ENCODE measurements at places on chromosomes 11 and 22.
A peak's percentile ranks its signal among the peaks of the same experiment; 100 is the strongest.

GRCh38 chr11:1832211-1832919, 2.4 kb upstream of the SYT8 start:
- peak; percentile 65 for DNase-seq
- no peak overlapping the region for H3K4me3 ChIP-seq
- no peaks in the 10 kb centered on the region for H3K4me1 ChIP-seq
- no peaks in the 10 kb centered on the region for H3K36me3 ChIP-seq
- H3K27me3 ChIP-seq: peaks cover 5% of the 10 kb centered on the region

DNA sequence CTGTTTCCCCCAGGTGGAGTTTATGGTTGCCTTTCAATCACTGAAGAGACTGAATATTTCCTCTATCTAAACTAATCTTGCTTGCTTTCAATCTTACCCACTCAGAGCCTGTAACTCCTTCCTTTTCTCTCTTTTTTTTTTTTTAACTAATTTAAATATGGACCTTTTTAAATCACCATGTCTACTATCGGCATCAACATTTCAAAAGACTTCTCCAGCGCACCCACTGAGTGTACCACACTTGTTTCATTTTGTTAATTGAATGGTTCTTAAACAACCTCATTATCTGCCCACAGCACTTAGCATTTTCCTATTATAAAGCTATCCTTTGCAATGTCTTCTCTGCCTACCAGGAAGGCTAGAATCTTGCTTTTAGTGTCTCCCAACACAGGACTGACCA, 1212.5 kb downstream of the LRRC4C start:
- H3K36me3 ChIP-seq: no peaks in the 10 kb centered on the region
- H3K4me3 ChIP-seq: no peak overlapping the region
- H3K4me1 ChIP-seq: no peaks in the 10 kb centered on the region

DNA sequence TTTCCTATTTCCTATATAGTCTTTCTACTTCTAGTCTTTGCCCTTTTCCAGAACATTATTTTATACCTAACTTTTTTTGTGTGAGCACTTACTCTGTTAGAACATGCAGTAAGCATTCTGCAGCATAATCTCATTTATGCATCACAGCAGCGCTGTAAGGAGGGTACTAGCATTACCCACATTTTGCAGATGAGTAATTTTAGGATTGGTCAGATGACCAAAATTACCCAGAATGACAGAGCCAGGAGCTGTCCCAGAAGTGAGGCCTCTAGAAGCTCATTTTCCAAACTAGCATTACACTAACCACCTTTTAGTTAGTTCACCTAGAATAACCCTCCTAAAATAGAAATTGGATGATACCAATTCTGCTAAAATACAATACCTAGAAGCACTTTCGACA, 47.1 kb upstream of the ARHGAP32 start:
- H3K36me3 ChIP-seq: no peaks in the 10 kb centered on the region
- no peaks in the 10 kb centered on the region for H3K27me3 ChIP-seq
- DNase-seq: no peak
- H3K4me3 ChIP-seq: no peak overlapping the region
- peaks cover 3% of the 10 kb centered on the region for H3K4me1 ChIP-seq

- no peak for DNase-seq
- no peaks in the 10 kb centered on the region for H3K4me1 ChIP-seq
- no peak overlapping the region for H3K4me3 ChIP-seq
Measured at GRCh38 chr11:17218403-17218802, 10.6 kb upstream of the PIK3C2A start.

DNA sequence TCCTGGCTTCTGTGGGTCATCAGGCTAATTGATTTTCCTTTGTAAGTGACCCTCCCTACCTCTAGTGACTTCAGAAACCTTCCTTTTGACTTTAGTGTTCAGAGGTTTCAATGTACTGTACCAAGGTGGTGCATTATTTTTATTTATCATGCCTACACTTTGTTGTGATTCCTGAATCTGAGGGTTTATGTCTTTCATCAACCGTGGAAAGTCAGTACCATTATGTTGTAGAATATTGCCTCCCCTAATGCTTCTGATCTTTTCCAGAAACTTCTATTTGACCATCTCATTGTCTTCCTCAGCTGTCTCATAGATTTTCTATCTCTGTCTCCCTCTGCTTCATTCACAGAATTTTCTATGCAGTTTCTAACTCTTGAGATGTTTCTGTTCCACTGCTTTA, 105.5 kb downstream of the KCNQ1OT1 start:
- H3K36me3 ChIP-seq: no peaks in the 10 kb centered on the region
- no peak overlapping the region for H3K4me3 ChIP-seq
- no peaks in the 10 kb centered on the region for H3K27me3 ChIP-seq
- no peaks in the 10 kb centered on the region for H3K4me1 ChIP-seq
- H3K27ac ChIP-seq: no peak overlapping the region
- no peak for DNase-seq

DNA sequence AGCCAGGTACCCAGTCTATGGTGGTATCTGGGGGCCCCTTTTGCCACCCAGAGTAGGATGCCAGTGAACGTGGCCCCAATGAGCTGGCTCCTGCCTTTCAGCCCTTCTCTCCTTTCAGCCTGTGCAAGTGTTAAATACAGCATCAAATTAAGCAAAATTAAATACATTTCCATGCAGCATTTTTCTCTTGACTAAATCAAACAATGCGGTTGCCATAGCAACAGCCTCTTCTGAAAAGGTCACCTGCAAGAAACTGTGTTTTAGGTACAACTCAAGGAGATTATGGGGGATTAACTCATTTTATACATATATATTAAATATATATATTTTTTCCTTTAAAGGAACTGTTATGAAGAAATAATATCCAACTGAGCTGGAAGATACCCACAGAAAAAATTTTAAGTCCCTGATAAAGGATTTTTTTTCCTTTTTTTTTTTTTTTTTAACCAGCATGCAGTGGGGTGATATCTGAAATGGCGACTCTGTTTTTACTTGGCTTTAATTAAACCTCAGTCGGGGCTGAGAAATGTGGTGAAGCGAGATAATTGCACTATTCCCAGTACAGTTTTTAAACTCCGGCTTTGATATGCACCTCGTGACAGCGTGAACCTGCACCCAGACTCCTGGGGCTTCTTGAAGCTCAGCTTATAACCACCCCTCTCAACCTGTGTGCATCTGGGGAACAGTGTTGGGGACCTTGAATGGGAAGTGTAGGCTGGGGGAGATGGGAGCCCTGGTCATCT, 115.3 kb downstream of the PKNOX2 start:
- no peak overlapping the region for H3K27ac ChIP-seq
- H3K4me1 ChIP-seq: no peaks in the 10 kb centered on the region
- no peak for DNase-seq

GRCh38 chr11:68528630-68529029, 68.1 kb downstream of the PPP6R3 start:
- no peaks in the 10 kb centered on the region for H3K27me3 ChIP-seq
- no peak overlapping the region for H3K4me3 ChIP-seq
- DNase-seq: peak; percentile 46

DNA sequence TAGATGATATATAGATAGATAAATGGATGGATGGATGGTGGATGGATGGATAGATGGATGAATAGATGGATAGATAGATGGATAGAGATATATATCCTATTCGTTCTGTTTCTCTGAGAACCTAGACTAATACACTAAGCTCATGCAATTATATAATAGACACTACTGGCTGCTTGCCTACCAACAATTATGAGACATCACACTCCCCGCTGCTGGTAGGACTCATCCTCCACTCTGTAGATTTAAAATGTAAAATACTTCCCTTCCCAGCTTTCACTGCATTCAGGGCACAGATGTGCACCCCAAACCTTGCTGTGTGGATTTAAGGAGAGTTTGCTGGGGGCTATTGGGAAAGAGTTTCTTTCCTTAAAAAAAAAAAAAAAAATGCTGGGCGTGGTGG, 28.3 kb upstream of the RCN1 start:
- no peak overlapping the region for H3K27ac ChIP-seq
- H3K27me3 ChIP-seq: peaks cover 44% of the 10 kb centered on the region
- no peaks in the 10 kb centered on the region for H3K4me1 ChIP-seq
- no peaks in the 10 kb centered on the region for H3K36me3 ChIP-seq
- no peak overlapping the region for H3K4me3 ChIP-seq

DNA sequence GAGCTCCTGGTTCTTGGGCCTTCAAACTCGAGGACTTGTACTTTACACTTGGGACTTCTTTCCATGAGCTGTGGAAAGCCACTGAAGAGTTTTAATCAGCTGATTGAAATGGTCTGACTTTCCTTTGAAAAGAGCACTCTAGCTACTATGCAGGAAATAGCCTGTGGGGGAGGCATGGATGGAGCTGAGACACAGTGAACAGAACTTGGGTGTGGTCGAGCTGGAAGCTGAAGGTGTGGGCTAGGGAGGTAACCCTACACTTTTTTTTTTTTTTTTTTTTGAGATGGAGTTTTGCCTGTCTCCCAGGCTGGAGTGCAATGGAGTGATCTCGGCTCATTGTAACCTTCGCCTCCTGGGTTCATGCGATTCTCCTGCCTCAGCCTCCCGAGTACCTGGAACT, 17.5 kb upstream of the CAPRIN1 start:
- H3K4me3 ChIP-seq: no peak overlapping the region
- H3K4me1 ChIP-seq: no peaks in the 10 kb centered on the region
- no peak for DNase-seq
- no peaks in the 10 kb centered on the region for H3K36me3 ChIP-seq
- peaks cover 3% of the 10 kb centered on the region for H3K27me3 ChIP-seq

DNA sequence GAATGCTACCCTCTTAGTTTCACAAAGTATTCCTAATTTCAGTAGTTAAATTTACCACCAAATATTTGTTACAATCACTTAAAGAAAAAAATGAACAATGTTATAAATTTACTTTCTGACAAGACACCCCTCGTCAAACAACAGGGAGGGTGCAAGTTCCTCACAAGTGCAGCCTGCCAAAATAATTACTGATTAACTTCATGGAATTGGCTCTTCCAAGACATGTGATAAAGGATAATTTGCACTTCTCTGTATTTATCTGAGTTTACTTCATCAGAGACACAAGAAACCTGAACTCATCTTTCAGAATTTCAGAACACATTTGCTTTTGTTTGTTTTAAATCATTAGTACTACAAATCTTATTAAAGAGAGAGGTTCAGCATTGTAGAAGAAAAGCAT, 66.5 kb downstream of the LARGE2 start:
- H3K27ac ChIP-seq: no peak overlapping the region
- peaks cover 6% of the 10 kb centered on the region for H3K4me1 ChIP-seq
- H3K27me3 ChIP-seq: no peaks in the 10 kb centered on the region
- no peaks in the 10 kb centered on the region for H3K36me3 ChIP-seq
- DNase-seq: no peak

DNA sequence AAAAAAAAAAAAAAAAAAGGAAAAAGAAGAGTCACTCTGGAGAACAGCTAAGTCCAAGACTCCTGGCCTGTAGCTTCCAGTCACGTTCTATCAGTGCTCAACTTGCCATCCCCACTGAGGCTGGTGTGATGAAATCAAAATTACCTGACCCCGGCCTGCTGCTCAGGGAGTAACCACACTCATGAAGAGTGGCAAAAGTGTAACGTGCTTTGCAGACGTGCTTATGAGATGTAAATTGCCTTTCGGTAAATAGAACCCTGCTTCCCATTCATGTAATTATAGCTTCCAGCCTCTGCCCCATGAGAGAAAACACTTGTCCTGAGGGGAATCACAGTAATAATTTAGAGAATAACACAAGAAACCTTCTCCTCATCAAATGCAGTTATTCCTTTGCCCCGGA, 28.2 kb upstream of the CHKA start:
- H3K4me3 ChIP-seq: no peak overlapping the region
- H3K27ac ChIP-seq: no peak overlapping the region
